Naive thymus-derived CD8-positive, alpha-beta T cell (primary cell): ENCODE measurements at places on chromosomes 1 and 21. TPM values are rescaled to one million over a fixed set of nuclear protein-coding genes. Genes with fewer than 3 reads are reported as not detected.

Gene BARHL2
- total RNA-seq = not detected

Gene PLA2G2D
- total RNA-seq = not detected

Gene LRRC41
- total RNA-seq = 38.6 TPM

Gene ZZZ3
- 73.2 TPM for total RNA-seq

Gene SAMSN1
- total RNA-seq = 27.9 TPM

Gene CNIH3
- total RNA-seq = 2.8 TPM

Gene PRRX1
- total RNA-seq = not detected

Gene RGS1
- 1.7 TPM for total RNA-seq

Gene NADK
- 53.9 TPM for total RNA-seq

Gene TSPAN1
- not detected for total RNA-seq

Gene ESPN
- total RNA-seq = 2.4 TPM

Gene KLHL20
- 40.8 TPM for total RNA-seq

Gene INSRR
- not detected for total RNA-seq

Gene KCNH1
- total RNA-seq = not detected

Gene GJA8
- total RNA-seq = not detected

Gene PTAFR
- 1.1 TPM for total RNA-seq

Gene LRRC39
- total RNA-seq = 2.7 TPM

Gene VAV3
- total RNA-seq = 2.5 TPM

Gene ADAMTS4
- 7.0 TPM for total RNA-seq

Gene ZNF683
- 2.4 TPM for total RNA-seq

Gene RAB29
- total RNA-seq = 50.2 TPM

Gene GNAT2
- total RNA-seq = not detected

Gene PRKAA2
- total RNA-seq = not detected

Gene THEM5
- total RNA-seq = not detected

Gene ARL8A
- total RNA-seq = 43.3 TPM

Gene AMIGO1
- total RNA-seq = 32.8 TPM

Gene CD1C
- total RNA-seq = 0.73 TPM

Gene C1orf52
- 52.5 TPM for total RNA-seq

Gene ZSWIM5
- total RNA-seq = 1.2 TPM

Gene TIAM1
- 9.8 TPM for total RNA-seq

Gene SMCP
- total RNA-seq = not detected

Gene CFHR4
- total RNA-seq = not detected

Gene SHE
- total RNA-seq = not detected

Gene USH2A
- total RNA-seq = not detected

Gene CFHR1
- total RNA-seq = not detected

Gene HAPLN2
- total RNA-seq = 0.39 TPM

Gene C1QA
- 0.66 TPM for total RNA-seq

Gene RGS16
- 0.41 TPM for total RNA-seq

Gene MAB21L3
- not detected for total RNA-seq

Gene EPB41
- 328 TPM for total RNA-seq

Gene CELA2B
- not detected for total RNA-seq

Gene TBX15
- not detected for total RNA-seq

Gene ILDR2
- total RNA-seq = 0.21 TPM
